M059J (cell line): ENCODE measurements at places on chromosomes 3 and 15.
A peak's percentile ranks its signal among the peaks of the same experiment; 100 is the strongest.

- DNase-seq = no peak
Measured at GRCh38 chr3:139286825-139287224, 57.0 kb upstream of the MRPS22 start.

GRCh38 chr3:38169027-38169317 lies 3.6 kb downstream of the OXSR1 start:
- peak; percentile 78 for DNase-seq

DNA sequence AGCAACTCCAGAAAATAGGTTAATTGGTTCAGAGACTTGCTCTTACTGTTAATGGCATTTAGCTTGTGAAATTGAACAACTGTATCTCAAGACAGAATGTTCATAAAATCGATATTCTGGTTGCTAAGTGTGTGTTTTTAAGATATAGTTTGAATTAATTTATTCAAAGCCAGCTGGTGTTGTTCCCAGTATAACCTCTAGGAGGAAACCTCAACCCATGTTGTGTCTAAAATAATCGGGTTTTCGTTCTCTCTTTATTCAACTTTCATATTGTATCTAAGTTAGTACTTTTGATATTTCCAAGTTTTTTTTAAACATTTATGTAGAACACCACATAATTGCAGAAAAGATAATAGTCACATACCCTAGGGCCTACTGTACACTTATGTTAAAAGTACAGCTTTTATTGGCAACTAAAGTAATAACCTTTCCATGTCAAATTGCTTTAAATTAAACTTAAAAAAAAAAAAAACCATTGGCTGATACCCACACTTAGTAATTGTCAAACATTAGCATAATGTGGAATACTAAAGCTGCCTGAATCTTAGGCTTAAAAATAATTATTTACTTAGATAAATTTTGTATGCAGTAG lies 90.9 kb downstream of the SAMMSON start:
- DNase-seq = peak; percentile 5

GRCh38 chr3:183912895-183913579 lies 28.4 kb upstream of the PARL start:
- DNase-seq = no peak

- DNase-seq = peak; percentile 91
Measured at GRCh38 chr15:87877114-87877810, 379.3 kb downstream of the NTRK3 start.

DNA sequence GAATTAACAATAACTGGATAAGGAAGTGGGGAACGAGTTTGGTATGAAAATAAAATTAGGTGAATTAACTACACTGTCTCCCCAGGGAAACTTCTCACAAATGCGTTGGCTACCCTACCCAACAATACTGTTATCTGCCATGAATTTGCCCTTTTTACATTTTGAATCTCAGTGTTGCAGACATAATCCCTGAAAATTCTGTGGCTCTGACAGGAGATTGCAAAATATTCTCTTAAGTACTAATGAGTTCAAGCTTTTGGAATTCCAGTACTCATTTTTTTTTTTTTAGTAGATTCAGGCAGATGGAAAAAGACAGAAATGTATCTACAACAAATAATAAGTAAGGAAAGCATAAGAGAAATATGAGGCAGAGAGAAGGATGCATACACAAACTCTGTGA lies 332.6 kb downstream of the LSAMP start:
- DNase-seq = no peak

DNA sequence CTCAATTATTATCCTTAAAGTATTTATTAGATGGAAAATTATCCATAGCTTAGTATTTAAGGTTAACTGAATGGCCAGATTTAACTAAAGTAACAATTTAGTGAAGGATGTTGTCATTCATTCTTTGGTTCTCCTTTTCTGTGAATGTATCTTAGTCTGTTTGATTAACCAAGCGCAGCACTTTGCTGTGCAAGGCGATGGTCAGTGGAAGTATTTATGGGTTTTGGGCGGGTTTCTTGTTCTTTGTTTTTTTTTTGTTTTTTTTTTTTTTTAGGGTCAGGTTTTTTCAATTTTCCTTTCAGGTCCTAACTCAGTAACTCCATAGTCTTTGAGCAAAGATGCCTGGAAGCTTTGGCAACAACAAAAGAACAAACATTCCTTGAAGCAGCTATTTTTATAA lies 328.8 kb downstream of the PTPRG start:
- DNase-seq = no peak

- DNase-seq = peak; percentile 1
Measured at GRCh38 chr3:385151-385550, 188.6 kb downstream of the CHL1 start.

DNA sequence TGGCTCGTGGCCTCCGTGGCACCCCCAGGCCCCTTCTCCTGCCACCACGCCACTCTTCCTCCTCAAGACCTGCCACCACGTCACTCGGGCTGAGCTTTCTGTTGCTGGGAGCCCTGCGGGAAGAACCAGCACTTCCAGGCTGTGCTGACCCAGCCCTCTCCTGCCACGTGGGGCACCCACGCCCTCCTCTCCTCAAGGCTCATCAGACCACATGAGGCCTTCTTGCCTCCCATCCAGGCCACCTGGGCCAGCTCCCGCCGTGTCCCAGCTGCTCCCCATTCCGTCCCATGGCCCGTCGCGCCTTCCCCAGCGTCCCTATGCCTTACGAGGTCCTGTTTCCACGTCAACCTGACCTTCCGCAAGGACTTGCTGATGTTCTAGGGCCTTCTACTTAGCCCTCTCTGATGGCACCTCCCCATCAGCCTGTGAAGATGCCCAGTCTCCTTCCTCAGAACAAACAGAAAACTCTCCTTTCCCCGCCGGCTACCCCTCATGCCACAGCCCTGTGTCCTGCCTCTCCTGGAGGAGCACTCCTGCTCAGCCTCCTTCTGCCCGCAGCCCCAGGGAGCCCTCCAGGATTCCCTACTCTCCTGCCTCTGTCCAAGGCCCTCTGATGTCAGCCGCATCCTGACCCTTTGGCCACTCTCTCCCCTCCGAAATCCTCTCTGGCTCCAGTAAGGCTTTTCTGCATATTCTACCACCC lies 71.1 kb upstream of the BLM start:
- DNase-seq = no peak

DNA sequence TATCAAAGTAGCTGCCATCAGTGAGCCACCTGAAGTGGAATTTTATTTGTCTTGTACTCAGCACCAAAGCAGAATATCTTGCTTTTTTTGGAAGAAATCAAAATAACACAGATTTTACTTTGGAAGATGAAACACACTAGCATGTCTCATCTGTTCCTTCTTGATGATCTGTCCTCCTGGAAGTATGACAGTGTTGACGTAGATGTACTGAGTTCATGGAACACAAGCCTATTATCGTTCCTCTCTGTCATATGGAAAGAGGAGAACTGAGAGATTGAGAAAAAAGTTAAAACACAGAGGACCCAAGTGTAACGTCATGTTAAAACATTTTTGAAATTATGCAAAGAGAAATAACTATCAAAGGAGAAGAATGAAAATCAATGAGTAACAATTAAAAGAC lies 340.2 kb downstream of the ROBO2 start:
- no peak for DNase-seq

GRCh38 chr3:15800327-15800726 lies 2.5 kb upstream of the ANKRD28 start:
- DNase-seq = no peak
